Panc1 (cell line): ENCODE measurements at places on chromosomes 2 and 18.
A peak's percentile ranks its signal among the peaks of the same experiment; 100 is the strongest.

- no peak for DNase-seq
Observed at GRCh38 chr18:55763805-55764204, 175.8 kb upstream of the TCF4 start.

GRCh38 chr2:145288650-145289496, 769.0 kb upstream of the ZEB2 start:
- DNase-seq, result no peak

DNA sequence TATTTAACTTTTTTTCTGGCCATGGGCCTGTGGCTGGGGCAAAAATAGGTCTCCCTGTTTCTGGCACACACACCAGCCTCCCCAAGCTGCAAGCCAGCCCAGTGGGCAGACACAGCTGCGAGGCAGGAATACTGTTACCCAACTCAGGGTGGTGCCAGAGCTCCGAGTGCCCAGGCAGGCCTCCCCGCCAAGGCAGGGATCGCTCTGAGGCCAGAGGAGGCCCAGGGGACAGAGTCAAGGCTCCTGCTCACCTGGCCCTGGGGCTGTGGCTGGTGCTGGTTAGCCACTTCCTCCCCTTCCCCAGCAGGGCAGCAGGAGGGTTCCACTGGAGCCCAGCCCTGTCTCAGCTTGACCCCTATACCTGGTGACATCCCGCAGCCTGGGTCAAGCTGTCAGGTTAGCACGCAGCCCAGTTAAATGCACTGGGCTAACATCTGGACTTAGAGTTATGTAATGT, 67.1 kb upstream of the EPAS1 start:
- DNase-seq, result no peak

- no peak for DNase-seq
Observed at GRCh38 chr2:210324458-210324857, 9.5 kb upstream of the MYL1 start.

DNA sequence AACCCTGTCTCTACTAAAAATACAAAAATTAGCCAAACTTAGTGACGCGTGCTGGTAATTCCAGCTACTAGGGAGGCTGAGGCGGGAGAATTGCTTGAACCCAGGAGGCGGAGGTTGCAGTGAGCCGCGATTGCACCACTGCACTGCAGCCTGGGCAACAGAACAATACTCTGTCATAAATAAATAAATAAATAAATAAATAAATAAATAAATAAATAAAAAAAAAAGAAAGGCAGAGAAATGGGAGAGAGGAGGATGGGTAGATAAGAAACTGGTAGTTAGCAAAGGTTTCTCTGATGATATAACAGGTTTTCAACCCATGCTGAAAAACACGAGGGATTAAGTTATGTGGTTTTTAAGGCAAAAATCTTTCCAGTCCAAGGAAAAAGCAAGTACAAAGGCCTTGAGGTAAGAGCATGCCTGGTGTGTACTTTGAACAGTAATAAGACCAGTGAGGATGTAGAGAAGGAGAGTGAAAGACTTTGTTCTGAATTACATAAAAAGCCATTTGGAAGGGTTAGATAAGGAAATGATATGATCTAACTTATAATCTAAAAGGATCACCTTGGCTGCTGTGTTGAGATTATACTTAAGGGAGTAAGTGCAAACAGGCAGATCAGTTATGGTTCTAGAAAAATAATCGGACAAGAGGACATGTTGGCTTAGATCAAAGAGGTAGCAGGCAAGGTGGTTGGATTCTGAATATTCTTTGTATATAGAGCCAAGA, 159.3 kb downstream of the PTH2R start:
- no peak for DNase-seq

DNA sequence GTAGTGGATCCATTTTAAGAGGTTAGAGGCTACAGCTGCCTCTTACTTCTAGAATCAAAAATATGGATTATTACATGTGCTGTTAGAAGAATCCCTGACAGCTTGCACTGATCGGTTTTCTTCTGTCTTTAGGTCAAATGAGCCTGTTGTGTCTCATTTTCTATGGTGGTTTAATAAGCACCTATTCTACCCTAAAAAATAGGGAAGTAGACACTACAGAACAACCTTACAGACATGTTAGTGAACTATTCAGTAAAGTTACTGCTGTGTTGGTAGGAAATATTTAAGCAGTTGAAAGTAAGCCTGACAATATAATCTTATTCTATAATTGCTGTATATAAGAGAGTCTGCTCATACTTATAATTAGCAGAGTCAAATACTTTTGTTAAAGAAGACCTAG, 168.5 kb upstream of the NOSTRIN start:
- DNase-seq, result no peak

DNA sequence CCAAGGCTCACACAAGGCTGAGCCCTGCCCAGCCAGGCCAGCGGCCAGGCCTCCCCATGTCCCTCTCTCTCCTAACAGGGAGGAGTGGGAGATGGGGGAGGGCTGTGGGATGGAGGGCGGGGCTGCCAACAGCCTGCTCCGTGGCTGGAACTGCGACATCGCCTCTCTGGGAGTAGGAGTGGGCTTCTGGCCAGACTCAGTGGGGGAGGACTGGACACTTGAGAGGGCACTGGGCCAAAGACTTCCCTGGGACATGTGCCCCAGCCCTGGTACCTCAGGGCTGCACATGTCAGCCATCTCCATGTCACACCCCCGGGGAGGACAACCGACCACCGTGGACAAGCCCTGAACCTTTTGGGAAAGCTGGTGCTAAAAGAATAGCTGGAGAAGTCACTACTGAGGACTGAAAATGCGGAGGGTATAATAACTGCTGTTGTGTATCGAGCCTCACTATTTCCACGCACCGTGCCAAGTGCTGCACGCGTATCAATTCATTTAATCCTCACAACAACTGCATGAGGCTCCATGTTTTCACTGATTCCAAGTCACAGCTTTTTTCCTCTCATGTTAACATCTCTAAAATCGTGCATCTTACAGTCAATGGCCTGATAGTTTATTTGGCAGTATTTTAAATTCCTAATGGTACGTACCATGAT, 127.3 kb downstream of the MSH2 start:
- no peak for DNase-seq

DNA sequence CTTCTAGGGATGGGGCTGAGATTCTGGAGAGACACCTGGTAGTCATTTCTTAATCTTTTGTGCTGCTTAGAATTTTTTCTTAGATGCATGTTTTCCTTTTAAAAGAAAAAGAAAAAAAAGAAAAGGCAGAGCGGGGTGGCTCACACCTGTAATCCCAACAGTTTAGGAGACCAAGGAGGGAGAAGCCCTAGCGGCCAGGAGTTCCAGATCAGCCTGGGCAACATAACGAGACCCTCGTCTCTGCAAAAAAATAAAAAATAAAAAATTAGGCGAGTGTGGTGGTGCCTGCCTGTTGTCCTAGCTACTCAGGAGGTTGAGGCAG, 46.0 kb upstream of the ATP6V1B1 start:
- no peak for DNase-seq

- no peak for DNase-seq
Observed at GRCh38 chr2:200809506-200810251, 2.0 kb upstream of the BZW1 start.

DNA sequence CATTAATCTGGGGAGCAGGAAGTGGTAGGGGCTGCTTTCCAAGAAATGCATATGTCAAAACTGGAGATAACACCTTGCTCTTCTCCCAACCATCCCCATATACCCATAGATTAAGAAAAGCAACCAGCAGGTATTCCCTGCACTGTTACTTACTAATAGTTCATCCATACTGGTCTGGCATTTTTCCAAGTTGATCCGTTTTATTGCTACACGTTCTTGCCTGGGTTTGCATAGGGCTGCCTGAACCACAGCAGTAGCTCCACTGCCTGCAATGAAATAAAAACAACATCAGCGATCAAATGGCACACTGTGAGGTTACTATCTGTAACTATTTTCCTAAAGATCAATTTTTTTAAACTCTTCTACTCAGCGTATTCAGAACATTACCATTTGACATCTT, 65.6 kb downstream of the STK39 start:
- DNase-seq, result no peak

DNA sequence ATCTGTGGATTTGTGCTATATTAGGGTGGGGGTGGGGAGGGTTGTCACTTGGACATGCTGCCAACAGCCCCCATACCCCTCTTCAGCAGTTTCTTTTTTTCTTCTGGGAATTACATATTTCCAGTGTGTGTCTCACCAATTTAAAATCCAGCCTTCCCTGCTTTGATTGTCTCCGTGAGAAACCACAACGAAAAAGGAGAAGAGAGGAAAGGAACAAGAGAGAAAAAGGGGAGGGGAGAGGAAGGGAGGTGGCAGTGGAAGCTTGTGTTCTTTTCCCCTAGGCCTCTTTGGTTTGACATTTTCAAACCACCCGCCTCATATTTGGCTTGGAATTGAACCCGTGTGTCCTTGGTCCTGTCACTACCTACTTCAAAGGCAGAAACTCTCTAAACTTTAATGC, 860 bp downstream of the CTNNA2 start:
- no peak for DNase-seq

GRCh38 chr18:36419188-36419899, 121.8 kb downstream of the FHOD3 start:
- no peak for DNase-seq

GRCh38 chr2:102055346-102055990, 63.7 kb downstream of the IL1R2 start:
- DNase-seq, result no peak

GRCh38 chr18:45621061-45621511, 5.8 kb downstream of the SLC14A2 start:
- DNase-seq, result peak; percentile 58

- DNase-seq, result no peak
Observed at GRCh38 chr2:223747392-223748042, 89.9 kb downstream of the AP1S3 start.

DNA sequence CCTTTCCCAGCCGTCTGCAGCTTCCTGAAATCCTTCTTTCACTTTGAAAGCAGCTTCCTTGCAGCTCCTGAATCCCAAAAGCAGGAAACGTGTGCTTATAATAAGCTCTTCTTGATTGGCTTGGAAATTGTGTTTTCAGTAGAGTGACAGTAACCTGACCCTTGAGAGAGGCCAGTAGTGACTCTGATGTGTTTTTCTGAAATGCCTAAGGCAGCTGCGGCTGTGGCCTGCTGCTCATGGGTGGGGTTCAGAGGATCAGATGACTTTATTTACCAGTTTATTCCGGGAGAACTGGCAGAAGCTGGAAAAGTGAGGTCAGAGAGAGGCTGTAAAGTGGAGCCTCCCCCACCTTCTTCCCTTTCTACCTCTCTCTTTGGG, 31.9 kb upstream of the RPIA start:
- DNase-seq, result no peak

DNA sequence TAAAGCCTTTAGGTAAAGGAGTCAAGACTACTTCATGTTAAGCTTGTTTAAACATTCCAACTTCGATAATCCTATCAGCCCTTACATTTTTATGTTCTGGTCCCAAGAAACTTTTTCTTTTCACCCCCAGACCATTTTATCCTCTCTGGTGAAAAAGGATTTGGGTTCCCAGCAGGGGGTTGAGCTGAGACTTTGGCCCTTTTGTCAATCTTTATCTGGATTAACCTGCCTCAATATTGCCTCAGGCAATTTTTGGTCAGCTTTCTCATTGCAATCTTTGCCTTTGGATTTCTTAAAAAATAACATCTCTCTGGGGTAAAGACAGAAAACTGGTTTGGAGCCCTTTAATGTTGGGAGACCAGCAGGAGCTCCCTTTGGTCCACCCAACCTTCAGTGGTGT, 33.9 kb upstream of the CSRNP3 start:
- DNase-seq, result no peak

GRCh38 chr2:102592601-102593000, 26.8 kb upstream of the SLC9A2 start:
- no peak for DNase-seq

GRCh38 chr2:31192396-31192795, 24.9 kb downstream of the CAPN14 start:
- DNase-seq, result no peak

DNA sequence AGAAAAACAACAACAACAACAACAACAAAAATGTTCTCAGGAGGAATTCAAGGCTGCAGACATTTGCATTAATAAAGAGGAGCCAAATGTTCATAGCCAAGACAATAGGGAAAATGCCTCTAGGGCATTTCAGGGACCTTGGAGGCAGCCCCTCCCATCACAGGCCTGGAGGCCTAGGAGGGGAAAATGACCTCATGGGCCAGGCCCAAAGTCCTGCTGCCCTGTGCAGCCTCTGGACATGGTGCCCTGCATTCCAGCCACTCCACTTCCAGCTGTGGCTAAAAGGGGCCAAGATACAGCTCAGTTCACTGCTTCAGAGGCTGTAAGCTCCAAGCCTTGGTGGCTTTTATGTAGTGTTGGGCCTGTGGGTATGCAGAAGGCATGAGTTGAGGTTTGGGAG, 314.5 kb downstream of the CYRIA start:
- DNase-seq, result no peak

GRCh38 chr18:11322716-11323115, 173.3 kb upstream of the PIEZO2 start:
- DNase-seq, result no peak

GRCh38 chr2:127516041-127516762, 10.1 kb downstream of the IWS1 start:
- no peak for DNase-seq

GRCh38 chr2:132715386-132716351, 45.7 kb upstream of the LYPD1 start:
- DNase-seq, result no peak

DNA sequence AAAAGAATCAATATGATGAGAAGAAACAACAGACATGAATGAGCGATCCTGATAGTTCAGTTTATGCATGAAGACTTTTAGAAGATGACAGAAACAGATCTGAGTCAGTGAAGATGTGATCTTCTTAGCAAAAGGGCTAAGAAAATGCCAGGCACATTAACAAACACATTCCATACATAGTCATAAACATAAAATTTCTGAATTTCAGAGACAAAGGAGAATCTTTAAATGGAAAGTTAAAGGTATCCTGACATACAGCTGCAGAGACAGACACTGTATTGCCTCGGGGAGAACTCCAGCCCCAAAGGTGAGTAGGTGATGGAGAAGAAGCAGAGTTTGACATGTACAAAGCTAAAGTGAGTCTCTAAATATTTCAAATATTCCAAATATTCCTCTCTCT, 40.6 kb upstream of the FN1 start:
- DNase-seq, result no peak

- DNase-seq, result no peak
Observed at GRCh38 chr2:41344529-41344928, 703.3 kb upstream of the PKDCC start.

DNA sequence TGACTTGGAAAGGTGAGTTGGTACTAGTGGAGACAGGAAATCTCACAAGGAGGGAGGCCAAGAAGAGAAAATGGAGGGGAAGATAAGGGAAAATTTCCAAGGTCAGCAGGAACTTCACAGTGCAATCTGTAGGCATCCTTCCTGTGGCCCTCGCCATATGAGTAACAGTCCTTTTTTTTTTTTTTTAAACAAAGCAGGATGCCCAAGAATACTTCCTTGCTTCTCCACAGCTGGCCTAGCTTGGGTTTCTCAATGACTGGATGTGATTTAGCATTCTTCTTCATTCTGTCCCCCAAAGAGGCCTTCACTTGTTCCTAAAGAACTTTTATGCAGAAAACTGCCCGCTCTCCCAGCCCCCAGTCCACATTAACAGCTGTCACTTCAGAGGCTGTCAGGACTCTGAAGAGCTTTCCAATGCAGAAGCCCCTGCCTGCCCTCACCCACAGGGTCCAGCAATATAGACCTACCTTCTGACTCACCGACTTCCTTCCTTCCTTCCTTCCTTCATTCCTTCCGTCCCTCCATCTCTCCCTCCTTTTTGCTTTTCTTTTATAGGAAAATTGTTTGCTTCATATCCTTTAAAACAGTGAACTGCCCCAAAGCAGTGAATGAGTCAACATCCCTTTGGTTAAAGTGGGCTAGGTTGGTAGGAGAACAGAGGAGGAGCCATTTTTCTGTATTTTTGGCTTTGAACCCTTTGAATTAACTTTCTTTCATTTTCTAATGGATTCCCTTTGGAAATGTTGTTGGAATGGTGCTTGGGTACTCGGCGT, 172.0 kb downstream of the MGAT5 start:
- no peak for DNase-seq

- no peak for DNase-seq
Observed at GRCh38 chr18:37222999-37223378, 342.6 kb downstream of the CELF4 start.
